Heart left ventricle (tissue), 16 donors: ENCODE measurements at places on chromosomes 4 and X. TPM values are rescaled to one million over a fixed set of nuclear protein-coding genes. Genes with fewer than 3 reads are reported as not detected.
A peak's percentile ranks its signal among the peaks of the same experiment; 100 is the strongest.

HMGB3 gene
- total RNA-seq = 11.0 TPM

ADGRG2 gene
- total RNA-seq = 0.21 TPM

CXCL11 gene
- not detected for total RNA-seq

SLITRK4 gene
- 3.1 TPM for total RNA-seq

PIGA gene
- total RNA-seq = 5.4 TPM

TMPRSS11B gene
- not detected for total RNA-seq

DNA sequence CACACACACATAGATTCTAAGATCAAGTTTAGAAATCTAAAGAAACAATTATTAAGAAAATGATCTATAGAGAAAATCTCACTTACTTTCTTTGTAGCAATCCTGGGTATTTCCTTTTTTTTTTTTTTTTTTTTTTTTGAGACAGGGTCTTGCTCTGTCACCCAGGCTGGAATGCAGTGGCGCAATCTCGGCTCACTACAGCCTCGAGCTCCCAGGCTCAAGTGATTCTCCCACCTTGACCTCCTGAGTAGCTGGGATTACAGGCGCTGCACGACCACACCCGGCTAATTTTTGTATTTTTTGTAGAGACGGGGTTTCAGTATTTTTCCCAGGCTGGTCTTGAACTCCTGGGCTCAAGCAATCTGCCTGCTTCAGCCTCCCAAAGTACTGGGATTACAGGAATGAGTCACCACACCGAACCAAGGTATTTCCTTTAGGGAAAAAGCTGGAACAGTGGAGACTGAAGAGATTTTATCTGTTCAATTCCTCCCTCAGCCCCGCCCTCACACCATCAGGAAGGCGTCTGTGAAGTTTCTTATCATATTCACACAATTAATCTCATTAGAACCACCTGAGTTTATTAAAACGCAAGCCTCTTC, at the start of gene TRIML2:
Gene TRIML2, minus strand, starts transcription at position 447 of the 599 bp plus-strand sequence. CDS start 4,235 bp downstream, outside the sequence.
- no peaks in the 10 kb centered on the region for H3K27me3 ChIP-seq
- H3K27ac ChIP-seq = no peak within 1 kb of the TSS
- no peak within 1 kb of the TSS for H3K4me3 ChIP-seq

DNA sequence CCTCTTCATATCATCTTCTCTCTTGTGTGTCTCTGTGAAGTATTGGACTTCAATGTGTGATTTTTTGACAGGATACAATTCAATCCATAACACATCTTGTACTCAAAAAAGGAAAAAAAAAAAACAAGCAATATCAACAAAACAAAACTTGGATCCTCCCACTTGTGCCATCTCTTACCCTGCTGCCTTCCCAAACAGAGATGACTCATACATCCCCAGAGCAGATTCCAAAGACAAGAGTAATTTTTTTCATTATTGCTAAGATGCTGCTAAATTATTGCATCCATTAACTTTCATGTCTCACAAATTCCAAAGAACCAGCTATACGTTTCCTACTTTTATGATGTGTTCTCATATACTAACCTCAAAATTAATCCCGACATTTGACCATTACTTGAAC, 479.2 kb downstream of the GBA3 start:
- no peak overlapping the region for H3K4me3 ChIP-seq
- no peaks in the 10 kb centered on the region for H3K27me3 ChIP-seq
- no peak for DNase-seq
- H3K4me1 ChIP-seq = no peaks in the 10 kb centered on the region
- H3K27ac ChIP-seq = no peak overlapping the region
- no peaks in the 10 kb centered on the region for H3K36me3 ChIP-seq

GRCh38 chr4:67749286-67749685, 4.9 kb downstream of the GNRHR start:
- no peaks in the 10 kb centered on the region for H3K4me1 ChIP-seq
- H3K4me3 ChIP-seq = no peak overlapping the region
- H3K27me3 ChIP-seq = no peaks in the 10 kb centered on the region
- H3K27ac ChIP-seq = no peak overlapping the region
- no peaks in the 10 kb centered on the region for H3K36me3 ChIP-seq
- DNase-seq = no peak

- no peaks in the 10 kb centered on the region for H3K4me1 ChIP-seq
- DNase-seq = no peak
- no peaks in the 10 kb centered on the region for H3K27me3 ChIP-seq
- no peak overlapping the region for H3K27ac ChIP-seq
- H3K4me3 ChIP-seq = no peak overlapping the region
These were observed 18.5 kb upstream of the DCAF4L1 start for GRCh38 chr4:41963105-41963504.

GRCh38 chrX:129823115-129823514, 20.6 kb downstream of the ZDHHC9 start:
- H3K27ac ChIP-seq = no peak overlapping the region
- no peaks in the 10 kb centered on the region for H3K27me3 ChIP-seq
- no peaks in the 10 kb centered on the region for H3K4me1 ChIP-seq
- DNase-seq = no peak

- no peaks in the 10 kb centered on the region for H3K36me3 ChIP-seq
- no peak overlapping the region for H3K4me3 ChIP-seq
- DNase-seq = no peak
- H3K27me3 ChIP-seq = no peaks in the 10 kb centered on the region
These were observed 204.1 kb upstream of the DDX53 start for GRCh38 chrX:22795671-22796070.

DNA sequence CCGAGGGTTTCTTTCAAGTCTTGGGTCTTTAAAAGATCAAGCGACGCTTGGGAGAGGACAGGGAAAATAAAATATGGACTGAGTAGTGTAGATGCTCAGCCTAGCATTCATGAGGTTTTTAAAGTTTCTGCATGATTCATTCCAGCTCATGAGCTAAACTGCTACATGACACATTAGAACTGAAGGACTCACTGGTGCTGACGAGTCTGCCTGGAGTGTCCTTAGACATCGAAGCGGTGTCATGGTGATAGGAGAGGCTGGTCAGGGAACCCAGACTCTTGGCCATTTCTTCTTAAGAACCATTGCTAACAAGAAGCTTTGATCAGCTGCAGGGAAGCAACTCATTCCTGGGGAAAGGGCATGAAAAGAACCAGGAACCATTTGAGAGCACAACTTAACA, 158.6 kb downstream of the TRIML1 start:
- no peaks in the 10 kb centered on the region for H3K27me3 ChIP-seq
- no peak for DNase-seq
- no peaks in the 10 kb centered on the region for H3K36me3 ChIP-seq
- no peaks in the 10 kb centered on the region for H3K4me1 ChIP-seq

DNA sequence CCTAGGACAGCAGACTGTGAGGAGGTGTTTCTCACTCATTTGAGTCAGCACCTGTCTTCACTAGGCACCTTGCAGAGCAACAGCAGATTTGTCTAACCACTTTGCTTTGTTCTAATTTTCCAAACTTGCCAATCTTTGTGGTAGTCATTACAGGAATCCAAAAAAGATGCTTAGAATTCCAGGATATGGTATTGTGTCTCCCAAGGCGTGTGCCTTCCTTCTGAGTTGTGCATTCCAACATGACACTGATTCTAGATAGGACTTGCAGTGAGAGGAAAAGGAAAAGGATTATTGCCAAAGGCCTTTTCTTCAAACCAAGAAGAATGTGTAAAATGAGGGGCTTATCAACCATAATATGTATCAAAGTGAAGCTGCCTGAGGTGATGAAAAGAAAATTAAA, 126.2 kb downstream of the MAPK10 start:
- no peaks in the 10 kb centered on the region for H3K36me3 ChIP-seq
- no peaks in the 10 kb centered on the region for H3K4me1 ChIP-seq
- H3K4me3 ChIP-seq = no peak overlapping the region
- no peaks in the 10 kb centered on the region for H3K27me3 ChIP-seq

- H3K4me3 ChIP-seq = peak overlapping the region; percentile 30
- H3K4me1 ChIP-seq = no peaks in the 10 kb centered on the region
- DNase-seq = no peak
- H3K36me3 ChIP-seq = no peaks in the 10 kb centered on the region
These were observed 12.4 kb upstream of the PIN4 start for GRCh38 chrX:72169008-72169728.

- DNase-seq = no peak
- H3K36me3 ChIP-seq = no peaks in the 10 kb centered on the region
- H3K27ac ChIP-seq = no peak overlapping the region
- H3K27me3 ChIP-seq = no peaks in the 10 kb centered on the region
- H3K4me1 ChIP-seq = no peaks in the 10 kb centered on the region
These were observed 76.5 kb upstream of the TEX13A start for GRCh38 chrX:105297041-105297440.

DNA sequence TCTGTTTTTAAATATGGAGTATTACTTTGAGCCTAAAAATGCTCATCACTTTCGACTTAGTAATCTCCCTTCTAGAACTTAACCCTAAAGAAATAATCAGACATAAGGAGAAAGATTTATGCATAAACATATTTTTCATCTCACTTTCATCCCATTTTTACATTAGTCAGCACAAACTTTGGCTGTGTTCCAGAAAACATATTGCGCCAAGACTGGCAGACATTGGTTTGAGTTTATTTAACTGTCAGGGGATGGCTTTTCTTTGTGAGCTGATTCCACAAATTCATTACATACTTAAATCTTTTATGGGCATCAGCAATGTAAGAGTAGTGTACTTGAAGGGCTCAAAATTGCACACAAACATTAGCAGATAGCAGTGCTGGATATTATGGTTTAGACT, 23.7 kb downstream of the MAOA start:
- no peak for DNase-seq
- peaks cover 4% of the 10 kb centered on the region for H3K36me3 ChIP-seq
- no peaks in the 10 kb centered on the region for H3K27me3 ChIP-seq
- no peak overlapping the region for H3K27ac ChIP-seq
